Stimulated activated CD8-positive, alpha-beta memory T cell treated with anti-CD3 and anti-CD28 coated beads, Interleukin-15, amount 100 ng/mL, for 24 hours (primary cell): ENCODE measurements at places on chromosomes 7 and 10.

GRCh38 chr10:59803714-59804113 is 50.5 kb upstream of the MRLN start:
- no peak for DNase-seq

GRCh38 chr7:50497068-50497642 is 47.0 kb upstream of the FIGNL1 start:
- no peak for DNase-seq

DNA sequence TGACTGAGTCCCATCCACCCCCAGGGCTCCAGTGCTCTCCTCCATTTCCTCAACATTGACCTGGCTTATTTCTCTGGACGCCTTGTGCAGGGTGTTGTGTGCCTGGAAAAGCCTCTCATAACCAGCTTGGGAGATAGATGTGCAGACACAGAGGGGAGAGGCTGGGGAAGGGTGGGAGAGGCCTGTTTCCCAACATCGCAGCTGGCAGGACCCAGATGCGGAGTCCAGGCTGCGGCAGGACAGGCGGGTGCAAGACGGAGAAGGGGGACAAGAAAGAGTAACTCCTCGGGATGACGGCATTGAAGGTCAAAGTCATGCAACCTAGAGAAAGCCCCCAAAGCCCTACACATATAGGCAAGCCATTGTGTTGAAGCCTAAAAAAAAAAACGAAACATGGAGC is 54.1 kb upstream of the ANTXRL start:
- no peak for DNase-seq

DNA sequence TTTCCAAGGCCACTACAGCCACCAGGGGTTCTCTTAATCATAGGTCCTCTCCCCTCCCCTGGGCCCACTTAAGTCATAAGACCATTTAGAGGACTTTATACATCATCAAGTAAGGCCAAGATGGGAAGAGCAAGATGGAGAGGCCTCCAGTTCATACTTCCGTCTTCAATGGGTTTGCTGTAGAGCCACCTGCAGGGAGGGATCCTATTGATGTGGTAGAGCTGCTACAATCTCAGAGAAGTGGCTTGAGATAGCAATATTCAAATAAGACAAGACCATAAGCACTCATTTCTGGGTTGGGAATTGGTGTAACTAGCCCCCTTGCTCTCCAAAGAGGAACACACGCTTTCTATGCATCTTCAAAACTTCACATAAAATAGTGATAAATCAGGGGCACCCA is 214.2 kb downstream of the PLXNA4 start:
- no peak for DNase-seq

DNA sequence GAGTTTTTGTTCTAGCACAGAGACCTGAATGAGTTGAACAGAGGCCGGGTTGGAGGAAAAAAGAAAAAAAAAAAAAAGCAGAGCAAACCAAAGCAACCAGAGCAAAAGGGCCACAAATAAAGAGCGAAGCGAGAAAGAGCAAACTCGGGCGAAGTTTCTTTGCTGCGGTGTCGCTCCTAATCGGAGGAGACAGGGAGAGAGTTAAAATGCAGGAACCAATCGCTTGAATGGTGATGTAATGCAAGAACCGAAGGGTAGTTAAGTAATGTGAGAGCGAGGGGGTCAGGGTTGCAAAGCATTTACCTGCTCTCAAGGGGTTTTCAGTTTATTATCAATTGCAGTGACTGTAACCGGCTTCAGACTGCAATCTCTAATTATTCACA is 271.7 kb downstream of the TRIL start:
- no peak for DNase-seq

DNA sequence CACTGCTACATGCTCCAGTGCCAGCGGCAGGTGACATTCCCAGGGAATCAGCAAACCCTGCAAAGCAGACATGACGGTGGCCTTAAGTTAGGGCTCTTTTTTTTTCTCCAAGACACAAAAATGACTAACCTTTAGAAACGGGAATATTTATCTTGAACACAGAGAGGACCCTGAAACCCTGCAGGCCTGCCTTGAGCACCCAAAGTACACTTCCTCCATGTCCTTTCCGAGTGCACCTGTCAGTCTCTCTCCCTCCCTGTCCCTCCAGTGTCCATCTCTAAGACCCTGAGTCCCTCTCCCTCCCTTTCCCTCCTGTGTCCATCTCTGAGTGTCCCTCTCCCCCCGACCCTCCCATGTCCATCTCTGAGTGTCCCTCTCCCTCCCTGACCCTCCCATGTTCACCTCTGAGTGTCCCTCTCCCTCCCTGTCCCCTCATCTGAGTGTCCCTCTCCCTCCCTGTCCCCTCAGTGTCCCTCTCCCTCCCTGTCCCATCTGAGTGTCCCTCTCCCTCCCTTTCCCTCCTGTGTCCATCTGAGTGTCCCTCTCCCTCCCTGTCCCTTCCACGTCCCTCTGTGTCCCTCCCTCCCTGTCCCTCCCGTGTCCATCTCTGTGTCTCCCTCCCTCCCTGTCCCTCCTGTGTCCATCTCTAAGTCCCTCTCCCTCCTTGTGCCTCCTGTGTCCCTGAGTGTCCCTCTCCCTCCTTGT is 51.2 kb upstream of the CAMK2B start:
- no peak for DNase-seq

- no peak for DNase-seq
These were observed 98.7 kb upstream of the TMEM196 start for GRCh38 chr7:19872094-19872493.

DNA sequence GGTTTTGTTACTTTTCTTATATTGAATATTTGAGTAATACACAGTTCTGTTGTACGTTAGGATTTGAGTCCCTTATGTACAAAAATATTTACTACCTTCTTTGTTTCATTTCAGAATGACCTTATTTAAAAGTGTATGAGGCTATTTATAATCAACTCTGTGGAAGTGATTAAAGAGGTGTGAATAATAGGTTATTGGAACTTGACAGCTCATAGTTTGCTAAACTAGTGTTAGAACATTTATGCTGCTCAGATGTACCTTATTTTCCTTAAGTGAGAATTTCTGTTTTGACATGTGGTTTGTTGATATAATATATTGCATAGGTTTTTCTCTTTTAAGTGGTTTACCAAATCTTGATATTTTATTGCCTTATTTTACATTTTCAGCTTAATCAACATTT is 105.5 kb downstream of the ZEB1 start:
- DNase-seq: no peak

DNA sequence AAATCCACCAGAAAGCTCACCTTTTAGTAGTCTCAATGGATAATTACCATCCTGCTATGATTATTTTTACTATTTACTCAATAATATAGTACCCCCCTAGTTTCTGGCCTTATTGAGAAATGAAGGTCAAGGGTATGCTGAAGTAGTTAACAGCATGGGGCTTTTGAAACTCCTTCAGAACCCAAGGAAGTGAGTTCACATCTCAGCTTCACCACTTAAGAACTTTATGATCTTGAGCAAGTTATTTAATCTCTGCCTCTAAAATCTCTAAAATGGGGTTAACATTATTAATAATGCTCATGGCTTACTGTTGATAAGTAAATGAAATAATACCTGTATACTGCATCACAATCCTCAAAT is 5.8 kb downstream of the MTPN start:
- no peak for DNase-seq

- no peak for DNase-seq
These were observed 63.9 kb upstream of the SORCS3 start for GRCh38 chr10:104577163-104577562.

GRCh38 chr10:63603709-63604445 is 82.7 kb downstream of the REEP3 start:
- no peak for DNase-seq

DNA sequence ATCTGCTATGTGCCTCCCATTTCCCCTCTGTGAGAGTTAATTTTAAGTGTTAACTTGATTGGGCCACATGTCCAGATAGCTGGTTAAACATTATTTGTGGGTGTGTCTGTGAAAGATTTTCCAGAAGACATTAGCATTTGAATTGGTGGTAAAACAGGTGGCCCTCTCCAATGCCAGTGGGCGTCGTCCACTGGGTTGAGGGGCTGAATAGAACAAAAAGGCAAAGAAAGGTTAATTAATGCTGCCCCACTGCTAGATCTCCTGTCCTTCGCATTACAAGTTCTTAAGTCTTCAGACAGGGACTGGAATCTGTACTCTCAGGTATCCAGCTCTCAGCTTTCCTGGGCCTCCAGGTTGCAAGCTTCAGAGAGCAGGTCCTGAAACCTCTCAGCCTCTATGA is 1160.9 kb upstream of the LRRN3 start:
- no peak for DNase-seq

DNA sequence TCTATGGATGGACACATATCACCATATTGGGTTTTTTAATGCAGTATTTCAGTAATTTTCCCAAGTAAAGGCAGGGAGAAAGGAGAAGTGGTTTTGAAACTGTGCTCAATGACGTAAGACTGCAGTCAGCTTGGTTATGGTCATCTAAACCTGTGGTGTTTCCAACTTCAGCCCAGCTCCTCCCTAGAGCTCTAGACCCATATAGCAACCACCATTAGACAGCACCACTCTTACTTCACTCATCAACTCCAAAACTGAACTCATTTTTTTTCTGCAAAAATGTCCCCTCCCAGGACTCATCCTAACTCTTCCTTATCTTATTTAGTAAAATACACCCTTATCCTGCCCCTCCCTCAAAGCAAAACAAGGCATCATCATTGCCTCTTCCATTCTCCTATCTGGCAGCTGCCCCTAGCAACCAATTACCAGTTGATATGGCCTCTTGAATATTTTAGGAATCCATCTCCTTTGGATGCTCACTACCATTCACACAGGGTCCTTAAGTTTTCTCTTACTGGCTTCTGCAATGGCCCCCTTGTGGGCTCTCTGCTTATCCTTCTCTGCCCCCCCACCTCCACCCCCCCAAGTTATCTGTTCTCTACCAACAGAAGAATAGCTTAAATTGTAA is 1.5 kb upstream of the RALA start:
- DNase-seq: no peak

GRCh38 chr10:44863344-44864047 is 47.6 kb upstream of the TMEM72 start:
- no peak for DNase-seq

DNA sequence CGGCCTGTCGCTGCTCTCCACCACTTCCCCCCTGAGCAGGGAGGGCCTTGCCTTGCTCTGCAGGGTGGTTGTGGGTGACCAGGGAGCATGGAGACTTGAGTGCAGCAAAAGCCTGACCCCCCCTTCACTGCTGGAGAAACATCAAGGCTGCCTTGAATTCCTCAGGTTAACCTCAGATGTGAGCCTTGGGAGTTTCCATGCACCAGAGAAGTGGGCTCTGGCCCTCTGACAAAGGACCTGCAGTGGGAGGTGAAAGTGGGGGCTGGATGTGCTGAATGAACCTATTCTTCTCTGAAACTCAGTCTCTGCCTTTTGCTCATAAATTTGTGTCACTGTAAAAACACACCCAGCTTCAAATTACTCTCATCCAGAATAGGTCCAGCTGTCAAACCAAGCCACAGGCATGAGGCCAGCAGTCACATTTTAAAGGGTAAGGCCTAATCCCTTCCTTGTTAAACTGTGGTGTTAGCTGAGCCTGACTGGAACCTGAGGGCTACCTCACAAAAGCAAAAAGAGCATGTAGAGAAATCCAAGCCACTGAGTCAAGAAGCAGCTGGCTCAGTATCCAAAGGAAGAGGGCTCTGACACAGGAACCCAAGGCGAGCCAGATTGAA is 356.8 kb downstream of the CCSER2 start:
- no peak for DNase-seq

GRCh38 chr10:21519941-21520436 is 5.5 kb downstream of the SKIDA1 start:
- no peak for DNase-seq

GRCh38 chr10:44936314-44936975 is 23.2 kb upstream of the RASSF4 start:
- no peak for DNase-seq

DNA sequence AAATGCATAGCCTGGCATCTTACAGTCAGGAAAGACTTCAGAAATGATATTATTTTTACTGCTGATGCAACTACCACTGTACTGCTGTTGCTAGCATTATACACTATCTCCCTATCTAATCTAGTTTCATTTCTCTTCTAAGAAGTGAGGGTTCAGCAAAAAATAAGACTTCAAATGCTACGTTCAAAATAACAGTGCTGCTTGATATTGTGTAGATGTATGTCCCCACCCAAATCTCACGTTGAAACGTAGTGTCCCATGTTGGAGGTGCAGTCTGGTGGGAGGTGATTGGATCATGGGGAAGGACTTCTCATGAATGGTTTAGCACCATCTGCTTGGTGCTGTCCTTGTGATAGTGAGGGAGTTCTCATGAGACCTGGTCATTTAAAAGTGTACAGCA is 129.4 kb downstream of the ANK3 start:
- DNase-seq: no peak

GRCh38 chr10:127863231-127863825 is 29.4 kb downstream of the CLRN3 start:
- DNase-seq: no peak

GRCh38 chr10:48633381-48634197 is 28.7 kb upstream of the ARHGAP22 start:
- DNase-seq: no peak

- no peak for DNase-seq
These were observed 153.9 kb downstream of the OAT start for GRCh38 chr10:124264711-124265390.

DNA sequence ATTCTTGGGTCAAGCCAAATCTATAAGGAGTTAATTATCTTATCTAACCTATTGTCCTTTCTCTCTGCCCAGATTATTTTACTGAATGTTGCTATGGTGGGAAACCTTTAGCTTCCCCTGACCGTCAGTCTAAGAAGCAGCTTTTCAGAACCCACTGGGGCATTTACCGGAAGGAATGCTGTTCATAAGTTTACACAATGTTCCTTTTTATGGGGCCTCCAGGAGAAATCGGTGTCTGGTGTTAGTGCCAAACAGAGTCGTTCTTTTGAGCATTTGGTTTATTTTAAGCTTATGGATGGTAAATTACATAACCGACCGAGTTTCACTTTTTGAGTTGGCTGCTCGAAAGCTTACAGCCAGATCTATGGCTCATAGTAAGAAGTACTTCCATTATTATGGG is 111.9 kb downstream of the CACNB2 start:
- DNase-seq: no peak

DNA sequence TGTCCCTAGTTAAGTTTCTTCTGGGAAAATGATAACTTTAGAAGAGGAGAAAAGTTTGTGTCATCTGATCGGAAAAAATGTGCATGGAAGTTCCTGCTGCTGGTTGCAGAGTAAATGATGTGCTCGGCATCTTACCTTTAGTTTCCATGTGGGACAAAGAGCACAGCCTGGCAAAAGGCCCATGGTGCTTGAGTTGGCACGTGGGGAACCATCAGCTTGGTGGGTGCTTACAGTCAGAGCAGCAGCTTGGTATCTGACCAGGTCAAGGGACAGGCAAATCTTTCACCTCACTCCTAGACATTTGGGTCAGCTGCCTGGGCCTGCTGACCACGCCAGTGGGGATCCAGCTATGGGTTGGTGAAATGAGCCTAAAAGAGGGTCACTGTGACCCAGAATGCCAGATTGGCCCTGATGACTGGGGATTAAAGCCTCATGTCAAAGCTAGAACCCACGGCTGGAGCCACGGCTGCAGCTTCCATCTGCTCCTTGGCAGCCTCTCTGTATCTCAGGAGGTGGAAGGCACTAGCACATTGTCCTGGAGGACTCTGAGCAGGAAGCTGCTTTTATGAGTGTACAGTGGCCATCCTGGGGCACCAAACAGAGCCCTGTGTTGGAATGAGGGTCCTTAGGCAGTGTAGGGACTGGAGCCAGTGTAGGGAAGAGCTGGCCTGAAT is 24.7 kb downstream of the VWC2 start:
- DNase-seq: no peak

- no peak for DNase-seq
These were observed 199.0 kb upstream of the PRPS1L1 start for GRCh38 chr7:18226598-18226997.
